ENCODE measurements at places on chromosomes 12 and 14. TPM values are rescaled to one million over a fixed set of nuclear protein-coding genes. Genes with fewer than 3 reads are reported as not detected.

DNA sequence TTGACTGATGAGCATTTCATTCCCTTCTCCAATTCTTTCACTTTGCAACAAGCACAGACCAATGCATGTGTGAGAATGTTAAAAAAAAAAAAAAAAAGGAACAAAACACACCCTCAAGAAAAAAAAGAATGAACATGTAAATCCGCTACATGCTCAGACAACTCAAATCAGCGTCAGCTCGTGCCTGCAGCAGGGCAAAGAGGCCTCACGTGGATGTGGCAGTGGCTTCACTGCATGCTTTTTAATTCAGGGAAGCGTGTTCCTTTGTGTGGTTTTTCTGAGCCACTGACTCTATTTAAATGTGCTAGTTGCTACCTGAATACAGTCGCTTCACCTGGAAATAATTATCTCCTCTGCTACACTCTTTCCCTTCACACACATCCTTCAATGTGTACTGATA, 55.1 kb downstream of the PPP1R36 start:
- DNase-seq: no peak

- no peak for DNase-seq
Measured at GRCh38 chr12:101468948-101469347, 6.2 kb upstream of the SPIC start.

DNA sequence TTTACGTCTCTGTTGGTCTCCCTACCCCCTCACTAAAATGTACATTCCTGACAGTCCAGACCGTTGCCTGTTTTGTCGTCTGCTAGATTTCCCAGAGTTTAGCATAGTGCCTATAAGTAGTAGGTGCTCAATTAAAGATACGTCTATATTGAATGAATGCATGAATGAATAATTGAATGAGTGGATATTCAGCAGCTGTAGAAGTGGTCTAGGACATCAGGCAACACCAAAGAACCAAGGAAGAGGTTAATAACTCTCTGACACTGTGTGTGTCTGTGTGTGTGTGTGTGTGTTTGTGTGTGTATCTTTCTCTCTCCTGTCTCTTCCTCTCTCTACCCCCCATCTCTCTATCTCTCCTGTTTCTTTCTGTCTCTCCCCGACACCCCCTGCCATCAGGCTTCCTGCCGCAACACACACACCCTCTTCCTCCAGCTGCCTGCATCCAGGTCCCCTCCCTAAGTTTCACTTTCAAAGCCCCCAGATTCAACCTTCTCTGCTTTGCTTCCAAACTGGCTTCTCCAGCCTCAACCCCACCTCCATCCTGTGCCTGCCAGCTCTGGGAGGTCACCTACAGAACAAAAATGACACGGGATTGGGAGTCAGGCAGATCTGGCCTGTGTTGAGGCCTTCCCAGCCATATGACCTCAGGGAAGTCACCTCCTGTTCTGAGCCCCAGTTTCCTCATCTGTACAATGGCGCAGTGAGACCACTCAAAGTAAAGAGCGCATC, 119.9 kb upstream of the NCOR2 start:
- DNase-seq: no peak

DNA sequence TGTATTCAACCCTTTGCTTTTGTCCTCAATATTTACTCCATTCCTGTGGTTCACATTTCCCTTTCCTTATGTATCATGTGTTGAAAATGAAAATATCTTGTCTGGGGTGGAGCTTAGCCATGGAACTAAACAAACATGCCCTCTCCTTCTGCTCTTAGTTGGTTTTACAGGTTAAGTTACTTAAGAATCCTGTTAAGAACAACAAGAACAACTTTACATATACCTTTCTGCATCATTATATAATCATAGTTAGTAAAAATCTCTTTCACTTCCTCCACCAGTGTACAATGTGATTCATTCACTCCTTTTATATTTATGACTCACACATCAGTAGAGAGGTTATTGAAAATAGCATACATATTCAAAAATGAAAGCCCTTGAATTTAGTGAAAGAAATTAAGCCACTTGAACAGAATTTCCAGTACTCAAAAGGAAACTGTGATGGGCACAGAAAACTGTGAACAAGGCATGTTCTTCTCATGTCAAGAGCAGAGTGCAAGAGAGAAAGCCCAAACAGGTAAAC, 307.7 kb downstream of the CCDC91 start:
- DNase-seq: no peak

GRCh38 chr12:53160673-53161072, 19.8 kb upstream of the ZNF740 start:
- DNase-seq: no peak

DNA sequence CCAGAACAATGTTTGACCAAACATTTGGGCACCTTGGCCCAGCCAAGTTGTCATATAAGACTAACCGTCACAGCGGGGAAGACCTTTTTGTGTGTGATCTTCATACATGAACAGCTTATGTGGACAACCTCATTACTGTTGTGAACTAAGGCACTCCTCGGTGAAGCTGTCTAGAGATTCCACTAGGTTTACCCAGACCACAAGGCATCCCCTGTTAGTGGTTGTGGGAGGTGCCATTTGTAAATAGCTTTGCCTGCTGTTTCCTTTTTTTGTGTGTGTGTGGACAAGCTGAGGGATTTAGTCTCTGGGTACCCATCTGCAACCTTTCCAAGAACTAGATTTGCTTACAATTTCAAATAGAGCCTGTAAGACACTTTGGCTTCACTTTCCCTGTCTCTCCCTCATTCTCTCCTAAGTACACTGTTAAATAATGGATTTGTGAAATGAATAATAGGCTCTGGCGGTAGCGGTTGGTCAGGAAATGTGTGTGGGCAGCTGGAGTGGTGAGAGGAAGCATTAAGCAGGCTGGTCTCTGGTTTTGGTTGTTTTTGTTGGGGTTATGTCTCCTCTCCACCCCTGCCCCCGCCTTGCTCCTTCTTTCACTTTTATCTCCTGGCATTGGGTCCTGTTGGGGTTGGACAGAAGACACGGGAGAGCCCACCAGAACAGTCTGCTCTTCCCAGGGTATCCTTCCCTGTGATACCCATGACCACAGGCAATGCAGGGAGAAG, 727.6 kb downstream of the VRK1 start:
- no peak for DNase-seq

- DNase-seq: peak; percentile 78
Measured at GRCh38 chr12:93127582-93128331, 198.7 kb upstream of the EEA1 start.

DNA sequence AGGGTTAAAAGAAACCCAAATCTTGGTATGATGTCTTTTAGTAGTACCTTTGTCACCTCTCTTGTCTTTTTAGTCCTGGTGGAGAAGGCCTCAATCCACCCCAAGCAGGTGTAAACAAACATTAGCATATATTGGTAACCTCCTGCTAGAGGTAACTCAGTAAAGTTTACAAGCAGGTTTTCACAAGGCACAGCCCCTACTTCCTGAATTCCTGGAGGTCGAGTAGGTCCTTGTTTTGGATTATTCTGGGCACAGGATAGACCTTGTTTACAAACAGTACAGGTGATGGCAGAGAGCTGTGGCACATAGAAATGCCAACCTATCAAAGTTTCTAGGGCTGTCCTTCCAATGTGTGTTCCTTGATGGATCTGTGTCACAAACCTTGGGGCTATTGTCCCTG, 99.1 kb downstream of the ALG10 start:
- no peak for DNase-seq

DNA sequence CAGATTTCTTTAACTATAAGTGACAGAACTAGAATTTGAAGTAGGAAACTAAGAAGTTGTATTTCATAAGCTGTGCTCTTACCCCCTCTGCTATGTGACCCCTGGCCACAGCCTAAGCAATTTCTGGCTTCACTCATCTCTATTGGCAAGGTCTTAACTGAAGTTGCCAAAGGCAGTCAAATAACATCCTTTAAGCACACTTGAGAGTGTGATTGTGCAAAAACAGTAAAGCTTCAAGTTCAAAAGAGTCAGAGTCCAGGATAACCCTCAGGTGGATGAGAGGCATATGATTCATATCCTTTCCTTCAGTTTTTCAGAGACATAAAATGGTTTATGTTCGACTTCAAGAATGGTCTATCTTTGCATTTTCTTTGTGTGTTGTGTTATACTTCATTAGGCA, 45.2 kb downstream of the GRIP1 start:
- no peak for DNase-seq

GRCh38 chr14:23366426-23366921, 1.5 kb upstream of the EFS start:
- peak; percentile 85 for DNase-seq

DNA sequence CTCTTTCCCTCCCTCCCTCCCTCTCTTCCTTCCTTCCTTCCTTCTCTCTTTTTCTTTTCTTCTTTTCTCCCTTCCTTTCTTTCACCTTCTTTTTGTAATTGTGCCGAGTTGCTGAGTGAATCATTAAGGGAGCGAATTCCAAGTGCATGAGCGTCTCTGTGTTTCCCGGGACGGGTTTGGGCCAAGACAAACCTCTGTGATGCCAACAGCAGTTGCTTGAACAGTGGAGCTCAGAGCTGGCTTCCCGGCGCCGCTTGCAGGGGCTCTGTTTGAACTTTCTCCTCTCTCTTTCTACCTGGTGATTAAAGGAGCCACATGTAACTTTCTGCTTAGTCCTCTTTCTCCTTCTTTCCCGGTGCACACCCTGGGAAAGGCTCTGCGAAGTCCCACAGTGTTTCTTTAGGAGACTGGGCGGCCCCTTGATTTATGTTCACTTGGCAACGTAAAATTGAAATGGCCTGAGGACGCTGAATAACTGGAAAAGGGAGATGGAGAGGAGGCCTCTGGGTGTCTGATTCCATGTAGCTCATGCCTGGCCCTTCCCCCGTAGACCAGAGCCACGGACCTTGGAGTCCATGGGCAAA, 33.7 kb upstream of the MAP1LC3B2 start:
- DNase-seq: peak; percentile 90

GRCh38 chr12:72270246-72270645, 1.9 kb upstream of the TRHDE start:
- no peak for DNase-seq

- DNase-seq: no peak
Measured at GRCh38 chr12:92571169-92571568, 131.6 kb upstream of the PLEKHG7 start.

DNA sequence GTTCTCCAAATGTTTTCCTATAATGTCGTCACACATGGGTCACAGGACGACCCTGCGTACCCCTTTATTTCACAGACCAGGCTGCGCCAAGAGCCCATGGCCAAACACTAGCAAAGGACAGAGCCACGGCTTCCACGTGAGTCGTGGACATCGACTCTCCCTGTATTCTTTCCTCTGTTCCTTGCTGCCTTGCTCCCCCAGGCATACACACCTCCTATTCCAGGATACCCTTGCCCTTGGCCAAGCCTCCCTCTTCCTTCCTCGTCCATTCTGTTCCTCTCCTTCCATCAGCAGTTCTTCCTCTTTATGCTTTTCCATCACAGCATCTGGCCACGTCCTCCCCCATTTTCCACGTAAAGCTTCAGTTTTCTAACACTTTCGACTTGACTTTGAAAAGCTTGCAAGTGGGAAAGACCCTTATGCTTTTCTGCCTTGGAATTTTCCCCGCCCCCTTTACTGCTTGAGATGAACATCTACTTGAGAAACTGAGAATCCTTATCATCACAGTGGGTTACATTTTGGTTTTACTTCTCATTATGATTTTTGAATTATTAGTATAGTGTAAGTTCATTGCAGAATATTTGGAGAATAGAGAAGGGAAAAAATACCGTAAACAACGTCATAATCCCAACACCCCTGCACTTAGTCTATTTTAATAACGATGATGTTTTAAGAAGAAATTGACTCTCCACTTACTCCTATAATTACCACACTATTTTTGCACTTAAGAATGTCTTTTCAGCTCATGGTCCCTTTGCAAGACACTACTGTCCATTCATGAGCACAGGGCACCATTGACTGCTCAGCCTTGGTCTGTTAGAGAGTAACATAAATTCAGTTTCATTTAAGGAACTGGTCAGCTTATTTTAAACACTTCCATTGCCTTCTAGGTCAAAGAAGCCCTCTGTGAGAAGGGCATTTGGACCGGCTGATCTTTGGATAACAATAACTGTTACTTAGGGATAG, 15.8 kb upstream of the NINJ2 start:
- DNase-seq: no peak

DNA sequence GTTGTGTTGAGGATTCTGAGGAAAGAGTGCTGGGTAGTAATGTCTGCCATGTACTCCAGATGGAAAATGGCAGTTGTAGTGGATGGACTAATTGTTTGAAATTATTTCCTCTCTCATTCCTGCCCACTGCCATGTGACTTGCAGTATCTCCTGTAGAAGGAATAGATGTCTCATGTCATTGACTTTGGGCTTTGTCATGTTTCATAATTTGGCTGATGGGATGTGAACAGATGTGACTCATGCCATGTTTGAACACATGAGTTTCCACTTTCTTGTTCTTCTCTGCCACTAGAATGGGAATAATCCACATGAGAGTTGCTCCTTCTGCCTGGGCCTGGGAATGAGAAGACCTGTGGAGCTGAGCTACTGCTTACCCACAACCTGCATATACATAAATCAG, 2.4 kb upstream of the CALCOCO1 start:
- no peak for DNase-seq

GRCh38 chr12:66297080-66297479, 5.2 kb upstream of the HELB start:
- DNase-seq: no peak

DNA sequence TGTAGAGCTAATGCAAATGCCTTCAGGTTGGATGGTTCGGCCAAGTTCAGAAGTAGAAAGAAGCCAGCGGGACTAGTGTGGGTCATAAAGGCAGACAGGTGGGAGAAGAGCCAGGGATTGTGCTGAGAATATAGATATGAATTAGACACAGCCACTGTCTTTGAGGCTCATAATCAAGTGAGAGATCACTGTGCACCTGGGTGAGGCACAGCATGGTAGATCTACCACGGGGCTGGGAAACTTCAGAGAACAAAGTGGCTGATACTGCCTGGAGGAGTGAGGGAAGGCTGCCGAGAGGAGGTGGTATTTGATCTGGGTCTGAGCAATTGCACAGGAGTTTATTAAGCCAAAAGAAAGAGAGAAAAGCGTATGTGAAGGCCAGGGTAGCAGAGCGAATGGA, 40.6 kb upstream of the CHST11 start:
- DNase-seq: no peak

DNA sequence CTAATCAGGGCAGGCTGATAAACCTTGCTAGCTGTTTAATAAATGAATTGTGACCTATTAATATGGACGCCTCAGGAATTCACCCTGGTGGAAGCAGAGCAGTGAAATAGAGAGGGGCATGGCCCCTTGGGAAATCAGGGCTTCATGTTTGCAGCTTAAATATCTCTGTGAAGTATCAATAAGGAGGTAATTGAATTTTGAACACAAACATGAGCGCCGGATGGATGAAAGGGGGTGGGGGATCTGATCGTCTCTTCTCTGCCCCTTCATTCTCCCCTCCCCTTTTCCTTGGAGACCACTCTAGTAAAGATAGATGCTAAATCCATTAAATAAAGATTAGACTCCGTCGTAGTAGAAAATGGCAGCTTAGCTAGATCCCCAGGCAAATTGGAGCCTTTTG, 70.5 kb downstream of the LIN52 start:
- no peak for DNase-seq

Gene DNAJC22
- polyA plus RNA-seq: 1.2 TPM

Gene PRKCH
- 34.9 TPM for polyA plus RNA-seq

Gene CAPZA3
- polyA plus RNA-seq: not detected

Gene C12orf50
- polyA plus RNA-seq: not detected

Gene C1S
- 687 TPM for polyA plus RNA-seq

Gene OR6C68
- polyA plus RNA-seq: not detected

Gene FAM181A
- not detected for polyA plus RNA-seq

All from aorta (tissue), 5 donors.